ENCODE measurements at places on chromosomes 3 and 15.
A peak's percentile ranks its signal among the peaks of the same experiment; 100 is the strongest.

- H3K36me3 ChIP-seq, result peaks cover 8% of the 10 kb centered on the region
- no peaks in the 10 kb centered on the region for H3K27me3 ChIP-seq
- DNase-seq, result no peak
- no peak overlapping the region for H3K4me3 ChIP-seq
Measured at GRCh38 chr3:41244620-41245336, 45.5 kb downstream of the CTNNB1 start.

DNA sequence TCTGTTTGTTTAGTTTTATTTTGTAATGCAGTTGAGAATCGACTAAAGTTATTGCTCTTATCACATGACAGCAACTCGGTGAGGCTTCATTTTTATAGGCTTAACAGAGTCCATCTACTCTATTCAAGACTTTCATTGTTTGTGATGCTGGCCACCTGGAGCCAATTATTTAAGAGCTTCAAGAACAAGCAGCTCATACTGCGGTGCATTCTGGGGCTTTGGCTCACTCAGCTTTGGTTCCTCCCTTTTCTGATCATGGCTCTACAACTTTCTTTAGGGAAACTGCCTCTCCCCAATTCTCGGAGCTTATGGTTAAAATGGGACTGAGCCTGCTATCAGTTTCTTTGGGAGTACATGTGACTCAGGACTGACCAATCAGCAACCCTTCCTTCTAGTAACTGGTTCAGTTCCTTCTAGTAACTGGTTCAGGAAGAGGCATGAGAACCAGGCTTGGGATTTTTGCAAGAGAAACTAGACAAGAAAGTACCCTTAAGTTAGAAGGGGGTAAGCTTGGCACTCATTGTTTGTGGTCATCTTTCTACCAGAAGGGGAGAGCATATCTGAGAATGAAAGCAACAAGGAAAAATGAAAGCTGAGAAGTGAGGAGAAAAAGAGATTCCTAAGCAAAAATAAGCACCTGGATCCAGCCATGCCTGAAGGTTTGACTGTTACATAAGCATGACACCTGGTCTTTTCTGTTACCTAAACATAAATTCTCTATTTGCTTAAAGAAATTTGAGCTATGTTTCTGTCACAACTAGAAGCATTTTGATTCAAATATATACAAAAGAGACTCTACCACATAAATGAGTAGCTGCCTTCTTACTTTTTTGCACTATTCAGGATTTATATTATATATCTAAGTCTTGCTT is 24.1 kb upstream of the ARHGEF3 start:
- no peaks in the 10 kb centered on the region for H3K27me3 ChIP-seq
- no peak for DNase-seq
- peaks cover 35% of the 10 kb centered on the region for H3K4me1 ChIP-seq
- peaks cover 3% of the 10 kb centered on the region for H3K36me3 ChIP-seq
- H3K27ac ChIP-seq, result no peak overlapping the region
- H3K4me3 ChIP-seq, result no peak overlapping the region

- H3K27ac ChIP-seq, result no peak overlapping the region
Measured at GRCh38 chr3:177525987-177526712, 328.9 kb upstream of the TBL1XR1 start.

- no peaks in the 10 kb centered on the region for H3K27me3 ChIP-seq
- H3K27ac ChIP-seq, result no peak overlapping the region
- no peaks in the 10 kb centered on the region for H3K4me1 ChIP-seq
- no peak overlapping the region for H3K4me3 ChIP-seq
- H3K36me3 ChIP-seq, result no peaks in the 10 kb centered on the region
Measured at GRCh38 chr3:17885986-17886385, 143.6 kb upstream of the TBC1D5 start.

GRCh38 chr15:94526071-94526689 is 294.8 kb downstream of the MCTP2 start:
- no peak overlapping the region for H3K27ac ChIP-seq
- no peak overlapping the region for H3K4me3 ChIP-seq
- H3K4me1 ChIP-seq, result no peaks in the 10 kb centered on the region
- H3K27me3 ChIP-seq, result peaks cover 4% of the 10 kb centered on the region
- H3K36me3 ChIP-seq, result no peaks in the 10 kb centered on the region
- no peak for DNase-seq

- no peaks in the 10 kb centered on the region for H3K4me1 ChIP-seq
- no peak overlapping the region for H3K27ac ChIP-seq
- H3K27me3 ChIP-seq, result no peaks in the 10 kb centered on the region
- DNase-seq, result no peak
- no peak overlapping the region for H3K4me3 ChIP-seq
Measured at GRCh38 chr3:24933401-24933800, 438.8 kb upstream of the THRB start.

- H3K27ac ChIP-seq, result no peak overlapping the region
- peaks cover 3% of the 10 kb centered on the region for H3K4me1 ChIP-seq
- H3K36me3 ChIP-seq, result no peaks in the 10 kb centered on the region
- peaks cover 16% of the 10 kb centered on the region for H3K27me3 ChIP-seq
- no peak for DNase-seq
Measured at GRCh38 chr3:150144191-150144708, 173.6 kb upstream of the PFN2 start.

DNA sequence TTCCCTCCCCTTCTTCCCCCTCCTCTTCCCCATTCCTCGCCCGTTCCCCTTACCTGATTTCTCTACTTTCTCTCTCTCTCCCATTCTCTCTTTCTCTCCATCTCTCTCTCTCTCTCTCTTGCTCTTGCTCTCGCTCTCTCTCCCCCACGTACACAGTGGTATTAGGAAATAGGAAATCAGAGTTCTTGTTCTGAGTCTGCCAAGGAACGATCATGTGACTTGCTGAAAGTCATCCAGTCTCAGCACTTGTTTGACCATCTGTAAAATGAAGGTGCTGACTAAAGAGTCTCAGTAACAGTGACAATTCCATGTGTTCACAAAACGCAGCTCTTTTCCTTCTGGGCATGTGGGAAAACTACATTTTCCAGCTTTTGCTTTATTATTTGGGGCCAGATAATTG is 445.0 kb upstream of the TGFBR2 start:
- no peaks in the 10 kb centered on the region for H3K36me3 ChIP-seq
- H3K27ac ChIP-seq, result no peak overlapping the region
- H3K4me1 ChIP-seq, result no peaks in the 10 kb centered on the region
- H3K4me3 ChIP-seq, result no peak overlapping the region
- no peak for DNase-seq

DNA sequence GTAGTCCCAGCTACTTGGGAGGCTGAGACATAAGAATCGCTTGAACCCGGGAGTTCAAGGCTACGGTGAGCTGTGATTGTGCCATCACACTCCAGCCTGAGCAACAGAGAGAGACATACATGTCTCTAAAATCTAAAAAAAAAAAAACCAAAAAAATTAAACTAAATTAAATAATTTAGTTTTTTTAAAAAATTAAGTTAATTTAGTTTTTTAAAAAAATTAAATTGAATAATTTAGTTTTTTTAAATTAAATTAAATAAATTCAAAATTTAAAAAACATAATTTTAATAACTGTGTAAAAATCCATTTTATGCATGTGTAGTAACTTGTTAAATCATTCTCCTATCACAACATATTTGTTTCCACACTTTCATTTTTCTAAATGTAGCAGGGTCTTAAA is 20.1 kb upstream of the ARPIN start:
- H3K36me3 ChIP-seq, result no peaks in the 10 kb centered on the region
- H3K4me3 ChIP-seq, result no peak overlapping the region
- H3K27ac ChIP-seq, result no peak overlapping the region
- DNase-seq, result no peak

GRCh38 chr15:39320886-39321285 is 260.0 kb upstream of the THBS1 start:
- no peaks in the 10 kb centered on the region for H3K36me3 ChIP-seq
- peaks cover 4% of the 10 kb centered on the region for H3K27me3 ChIP-seq

DNA sequence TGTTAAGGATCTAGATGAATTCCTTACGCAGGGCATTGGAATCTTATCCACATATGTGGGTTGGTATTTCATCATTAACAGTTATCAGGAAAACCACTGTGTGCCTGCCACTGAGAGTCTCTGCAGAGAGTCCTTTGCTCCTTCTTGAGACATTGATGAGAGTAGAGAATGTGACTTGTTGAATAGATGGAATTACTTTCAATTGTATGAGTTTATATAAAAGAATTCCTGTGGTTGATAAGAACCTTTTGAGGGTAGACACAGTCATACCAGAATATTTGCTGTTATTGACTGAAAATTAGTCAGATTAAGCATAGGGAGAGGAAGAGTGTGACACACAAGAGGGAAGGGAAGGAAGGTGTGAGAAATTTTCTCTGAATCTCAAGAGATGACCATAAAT is 30.8 kb downstream of the ARHGEF26 start:
- DNase-seq, result no peak
- H3K4me3 ChIP-seq, result no peak overlapping the region
- no peaks in the 10 kb centered on the region for H3K4me1 ChIP-seq

DNA sequence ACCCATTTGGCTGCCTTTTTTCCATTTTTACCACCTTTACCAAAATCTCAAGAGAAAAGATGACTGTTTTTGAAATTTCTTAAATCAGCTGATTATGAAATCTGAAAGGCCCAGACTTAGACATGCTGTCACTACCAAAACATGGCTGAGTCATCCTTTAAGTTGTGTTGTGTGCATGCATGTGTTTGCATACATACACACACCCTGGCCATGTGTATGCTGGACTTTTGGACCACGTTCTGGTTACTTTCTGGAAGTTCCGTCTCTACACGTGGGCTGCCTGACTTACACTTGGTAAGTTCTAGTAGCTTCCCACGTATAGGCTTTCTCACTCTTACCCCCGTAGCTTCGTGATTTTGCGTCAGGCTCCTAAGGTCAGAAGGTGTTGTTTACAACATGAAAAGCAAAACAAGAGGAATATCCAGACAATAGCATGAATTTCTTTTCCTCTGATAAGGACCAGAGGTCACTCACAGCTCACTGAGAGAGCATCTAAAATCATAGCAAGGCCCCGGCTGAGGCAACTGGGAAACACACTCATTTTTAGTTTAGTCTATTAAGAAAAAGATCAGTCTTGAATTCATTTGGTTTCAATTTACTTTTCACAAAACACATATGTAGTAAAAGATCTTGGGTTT is 62.4 kb downstream of the COL8A1 start:
- no peaks in the 10 kb centered on the region for H3K4me1 ChIP-seq
- no peak overlapping the region for H3K4me3 ChIP-seq
- H3K27me3 ChIP-seq, result peaks cover 6% of the 10 kb centered on the region
- H3K36me3 ChIP-seq, result no peaks in the 10 kb centered on the region
- no peak for DNase-seq

DNA sequence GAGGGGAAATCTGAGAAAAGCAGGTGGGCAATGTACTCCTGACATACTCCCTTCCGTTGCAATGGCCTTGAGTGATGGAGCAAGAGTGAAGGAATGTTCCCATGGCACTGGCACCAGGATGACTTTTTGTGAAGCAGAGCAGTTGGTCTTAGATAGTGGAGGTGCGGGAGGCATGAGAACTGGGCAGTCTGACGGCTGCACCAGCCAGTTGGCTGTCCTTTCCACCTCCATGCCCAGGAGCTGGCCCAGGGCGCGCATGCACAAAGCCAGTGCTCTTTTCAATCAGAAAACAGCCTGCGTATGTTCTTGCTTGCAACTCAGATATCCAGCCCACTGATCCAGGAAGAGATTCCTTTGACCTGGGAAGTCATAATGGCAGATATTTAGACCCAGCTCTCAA is 136.8 kb downstream of the PGPEP1L start:
- H3K27ac ChIP-seq, result no peak overlapping the region
- no peak for DNase-seq
- H3K27me3 ChIP-seq, result no peaks in the 10 kb centered on the region

GRCh38 chr3:196397941-196398340 is 34.3 kb downstream of the UBXN7 start:
- peaks cover 4% of the 10 kb centered on the region for H3K4me1 ChIP-seq
- H3K27ac ChIP-seq, result no peak overlapping the region
- no peak for DNase-seq
- no peak overlapping the region for H3K4me3 ChIP-seq

DNA sequence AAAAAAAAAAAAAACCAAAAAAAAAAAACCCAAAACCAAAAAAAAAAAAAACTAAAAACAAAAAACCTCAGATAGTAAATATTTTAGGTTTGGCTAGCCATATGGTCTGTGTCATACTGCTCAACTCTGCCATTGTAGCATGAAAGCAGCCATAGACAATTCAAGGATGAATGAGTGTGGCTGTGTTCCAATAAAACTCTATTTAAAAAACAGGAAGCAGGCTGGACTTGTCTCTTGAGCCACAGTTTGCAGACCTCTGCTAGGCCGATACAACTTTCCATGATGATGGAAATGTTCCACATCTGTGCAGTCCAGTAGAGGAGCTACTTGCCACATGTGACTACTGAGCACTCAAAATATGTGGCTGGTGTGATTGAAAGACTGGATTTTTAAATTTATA is 11.1 kb downstream of the EFCAB12 start:
- H3K4me3 ChIP-seq, result no peak overlapping the region
- H3K4me1 ChIP-seq, result no peaks in the 10 kb centered on the region
- no peak for DNase-seq
- no peaks in the 10 kb centered on the region for H3K36me3 ChIP-seq

- H3K36me3 ChIP-seq, result peaks cover 45% of the 10 kb centered on the region
- no peaks in the 10 kb centered on the region for H3K27me3 ChIP-seq
- H3K27ac ChIP-seq, result no peak overlapping the region
- H3K4me3 ChIP-seq, result no peak overlapping the region
- peak; percentile 14 for DNase-seq
Measured at GRCh38 chr3:134527037-134527436, 41.2 kb downstream of the CEP63 start.

DNA sequence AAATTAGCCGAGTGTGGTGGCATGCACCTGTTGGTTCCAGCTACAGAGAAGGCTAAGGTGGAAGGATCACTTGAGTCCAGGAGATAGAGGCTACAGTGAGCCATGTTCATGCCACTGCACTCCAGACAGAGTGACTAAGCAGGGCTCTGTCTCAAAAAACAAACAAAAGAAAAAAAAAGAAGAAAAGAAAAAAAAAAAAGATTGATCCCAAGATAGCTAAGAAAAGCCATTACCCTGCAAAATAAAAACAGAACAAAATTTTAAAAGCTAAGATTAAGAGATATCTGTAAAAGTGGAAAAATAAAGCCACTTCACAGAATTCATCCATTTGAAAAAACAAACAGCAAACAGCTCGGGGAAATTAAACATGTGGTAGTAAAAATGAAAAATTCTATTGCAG is 23.8 kb downstream of the LRRC2 start:
- no peak overlapping the region for H3K27ac ChIP-seq
- H3K36me3 ChIP-seq, result no peaks in the 10 kb centered on the region
- H3K27me3 ChIP-seq, result no peaks in the 10 kb centered on the region

GRCh38 chr3:82005266-82005665 is 243.8 kb upstream of the GBE1 start:
- peaks cover 7% of the 10 kb centered on the region for H3K27me3 ChIP-seq
- no peak for DNase-seq
- no peaks in the 10 kb centered on the region for H3K4me1 ChIP-seq

DNA sequence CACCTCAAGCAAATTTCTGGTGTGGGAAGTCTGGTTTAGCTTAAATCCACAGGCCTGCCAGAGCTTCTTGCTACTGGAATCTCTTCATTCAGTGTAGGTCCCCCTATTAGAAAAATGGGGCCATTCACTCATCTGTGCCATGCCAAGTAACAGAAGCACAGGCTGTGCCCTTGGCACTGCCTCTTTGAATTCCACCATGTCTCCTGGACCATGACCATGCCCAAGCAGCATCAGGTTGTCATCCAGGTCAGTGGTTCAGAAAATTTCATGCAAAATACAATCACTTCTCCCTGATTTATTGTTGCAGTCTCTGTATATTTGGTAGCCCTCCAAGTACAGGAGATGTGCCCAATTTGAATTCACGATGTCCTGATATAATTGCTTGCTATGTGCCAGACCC is 602.1 kb upstream of the ZNF385D start:
- no peaks in the 10 kb centered on the region for H3K36me3 ChIP-seq
- H3K27me3 ChIP-seq, result no peaks in the 10 kb centered on the region
- H3K4me1 ChIP-seq, result no peaks in the 10 kb centered on the region
- DNase-seq, result no peak
- no peak overlapping the region for H3K4me3 ChIP-seq
- H3K27ac ChIP-seq, result no peak overlapping the region

GRCh38 chr3:163722405-163722804 is 1355.9 kb downstream of the SI start:
- no peak for DNase-seq
- H3K4me3 ChIP-seq, result no peak overlapping the region
- H3K27me3 ChIP-seq, result no peaks in the 10 kb centered on the region

Data from activated naive CD8-positive, alpha-beta T cell treated with anti-CD3 and anti-CD28 coated beads for 36 hours (primary cell).